ENCODE measurements at places on chromosomes 7 and 10. TPM values are rescaled to one million over a fixed set of nuclear protein-coding genes. Genes with fewer than 3 reads are reported as not detected.

Gene SHH
- total RNA-seq = not detected

Gene GIMAP4
- 408 TPM for total RNA-seq

Gene SLC18A2
- not detected for total RNA-seq

Gene CFTR
- total RNA-seq = not detected

Gene CPED1
- 2.3 TPM for total RNA-seq

Gene NOC3L
- total RNA-seq = 32.9 TPM

Gene GIMAP8
- total RNA-seq = 157 TPM

Gene WNT8B
- total RNA-seq = not detected

Gene FZD8
- 25.6 TPM for total RNA-seq

DNA sequence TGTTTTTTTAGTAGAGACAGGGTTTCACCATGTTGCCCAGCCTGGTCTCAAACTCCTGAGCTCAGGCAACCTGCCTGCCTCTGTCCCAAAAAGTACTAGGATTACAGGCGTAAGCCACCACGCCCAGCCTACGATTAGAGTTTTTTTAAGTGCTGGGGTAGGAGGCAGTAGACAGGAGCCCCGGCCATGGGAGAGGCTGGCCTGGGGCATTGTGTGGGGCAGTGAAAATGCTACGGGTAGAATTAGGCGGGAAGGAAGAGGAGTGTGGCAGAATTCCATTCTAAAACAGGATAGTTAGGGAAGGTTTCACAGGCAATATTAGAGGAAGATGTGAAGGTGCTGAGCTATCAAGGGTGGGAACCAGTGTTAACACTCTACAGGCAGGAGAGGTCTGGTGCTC is 31.3 kb upstream of the FXYD4 start:
- DNase-seq = no peak

DNA sequence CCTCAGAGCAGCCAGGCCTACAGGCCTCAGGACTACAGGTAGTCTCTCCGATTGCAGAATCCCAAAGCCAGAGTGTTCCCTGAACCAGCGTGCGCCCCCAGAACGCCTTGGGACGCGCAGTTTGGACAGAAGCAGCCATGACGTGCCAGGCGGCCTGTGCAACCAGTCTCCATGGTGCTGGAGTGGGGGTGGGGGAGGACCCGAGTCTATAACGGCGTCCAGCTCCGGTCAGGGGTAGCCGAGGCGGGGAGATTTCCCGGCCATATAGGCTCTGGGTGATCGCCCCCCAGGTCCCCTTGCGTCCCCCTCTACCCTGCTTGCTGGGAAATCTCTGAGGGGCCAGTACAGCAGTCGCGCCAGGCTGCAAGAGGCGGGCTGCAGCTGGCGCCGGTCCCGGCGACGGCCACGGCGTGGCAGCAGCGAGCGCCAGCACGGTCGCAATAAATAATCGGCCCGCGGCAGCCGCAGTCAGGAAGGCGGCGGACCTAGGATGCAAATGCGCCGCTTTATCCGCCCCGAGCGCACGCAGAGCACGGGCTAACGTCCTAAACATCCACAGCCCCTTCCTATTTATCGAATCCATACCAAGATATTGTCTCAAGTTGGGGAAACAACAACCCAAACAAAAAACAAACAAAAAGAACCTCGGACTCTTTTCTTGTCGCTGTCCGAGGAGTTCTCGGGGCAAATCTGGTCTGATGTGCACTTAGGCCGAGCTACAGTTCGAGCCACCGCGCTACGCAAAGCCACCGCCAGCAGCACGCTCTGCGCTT is 1.6 kb downstream of the HOXA3 start:
- peak; percentile 92 for DNase-seq

DNA sequence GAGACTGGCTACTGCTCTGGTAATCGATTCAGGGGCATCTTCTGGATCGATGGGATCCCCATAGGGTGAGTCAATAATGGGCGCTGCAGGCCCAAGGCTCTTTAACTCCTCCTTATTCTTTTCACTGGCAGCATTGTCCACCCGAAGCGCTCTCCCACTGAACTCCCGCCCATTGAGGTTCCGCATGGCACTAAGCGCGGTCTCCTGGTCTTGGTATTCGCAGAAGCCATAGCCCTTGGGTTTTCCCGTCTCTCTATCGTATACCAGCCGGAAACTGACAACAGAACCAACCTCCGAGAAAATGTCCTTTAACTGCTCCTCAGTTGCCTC is 285 bp downstream of the CSTF2T start:
- no peak for DNase-seq

GRCh38 chr7:140078392-140078791 is 15.6 kb upstream of the PARP12 start:
- no peak for DNase-seq

- no peak for DNase-seq
Measured at GRCh38 chr7:107232568-107233090, 63.8 kb downstream of the HBP1 start.

- DNase-seq = peak; percentile 42
Measured at GRCh38 chr7:29609162-29610037, 45.8 kb downstream of the PRR15 start.

GRCh38 chr10:58587676-58588075 is 75.0 kb downstream of the BICC1 start:
- DNase-seq = no peak

DNA sequence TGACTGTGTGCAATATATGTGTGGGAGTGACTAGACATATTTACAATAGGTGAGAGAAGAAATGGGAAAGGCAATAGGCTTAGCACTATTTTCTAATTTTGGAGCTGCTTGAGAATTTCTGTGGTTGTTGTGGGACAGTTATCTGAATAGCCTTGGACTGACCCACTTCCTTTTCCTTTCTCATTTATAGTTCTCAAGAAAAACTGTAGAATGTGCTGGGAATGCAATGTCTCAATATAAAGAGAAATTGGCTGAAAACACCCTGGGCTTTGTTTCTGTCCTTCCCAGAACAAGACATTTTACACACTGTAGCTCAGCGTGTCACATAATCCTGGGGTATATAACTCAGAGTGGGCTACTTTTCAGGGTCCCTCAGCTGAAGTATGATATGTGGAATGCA is 153.0 kb upstream of the RHOBTB1 start:
- no peak for DNase-seq

DNA sequence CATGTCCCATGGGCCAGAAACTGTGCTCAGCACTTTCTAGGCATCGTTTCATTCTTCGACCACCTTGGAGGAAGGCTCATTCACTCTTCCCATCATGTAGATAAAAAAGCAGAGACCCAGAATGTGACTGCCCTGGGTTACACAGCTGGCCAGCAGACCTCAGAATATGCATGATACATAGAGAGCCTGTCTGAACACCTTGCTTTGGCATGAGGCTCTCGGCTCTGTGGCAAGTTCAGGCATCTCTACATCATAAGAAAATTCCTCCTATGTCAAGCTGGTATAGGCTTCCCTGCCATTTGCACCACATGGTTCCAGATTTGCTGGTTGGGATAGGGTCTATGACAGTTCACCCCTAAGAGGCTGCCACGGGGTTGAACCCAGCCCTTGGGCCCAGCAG is 134.1 kb downstream of the CDH23 start:
- DNase-seq = no peak

- DNase-seq = peak; percentile 31
Measured at GRCh38 chr7:12031638-12032037, 179.5 kb upstream of the TMEM106B start.

- no peak for DNase-seq
Measured at GRCh38 chr7:25885057-25885576, 266.9 kb upstream of the NFE2L3 start.

GRCh38 chr7:151028131-151028947 is at the start of gene ABCB8:
Gene ABCB8, plus strand, starts transcription at chr7:151028450. Its CDS starts 66 bp downstream, at chr7:151028516.
- DNase-seq = peak; percentile 99

DNA sequence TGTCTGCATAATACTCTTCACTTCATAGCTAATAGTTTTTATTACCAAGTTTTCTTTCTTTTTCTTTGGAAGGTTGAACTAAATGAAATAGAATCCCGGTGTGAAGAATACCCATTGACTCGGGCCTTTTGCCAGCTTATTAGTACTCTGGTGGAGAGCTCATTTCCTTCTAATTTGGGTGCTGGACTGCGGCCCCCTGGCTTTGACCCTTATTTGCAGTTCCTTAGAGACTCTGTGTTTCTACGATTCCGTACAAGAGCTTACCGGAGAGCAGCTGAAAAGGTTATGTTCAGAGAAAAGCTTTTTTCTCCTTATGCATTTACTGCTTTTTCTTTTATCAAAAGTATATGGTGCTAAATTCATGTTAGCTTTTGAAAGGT is 40.2 kb downstream of the NUP205 start:
- no peak for DNase-seq

DNA sequence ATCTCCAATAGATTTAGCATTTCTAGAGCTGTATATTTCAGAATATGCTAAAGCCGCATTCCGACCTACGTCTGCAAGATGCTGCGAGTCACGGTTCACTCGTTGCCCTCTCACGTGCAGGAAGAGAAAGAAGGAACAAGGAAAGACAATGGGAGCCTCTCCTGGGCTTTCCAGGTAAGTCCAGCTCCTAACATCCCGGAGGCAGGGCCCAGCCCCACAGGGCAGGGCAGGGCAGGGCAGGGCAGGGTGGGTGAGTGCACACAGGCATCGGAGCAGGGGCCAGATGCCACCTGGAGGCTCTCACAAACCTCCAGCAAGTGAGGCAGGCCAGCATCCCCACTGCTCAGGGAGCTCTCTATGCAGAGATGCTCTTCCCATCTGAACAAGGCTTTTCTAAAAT is 50.8 kb downstream of the VOPP1 start:
- DNase-seq = no peak

DNA sequence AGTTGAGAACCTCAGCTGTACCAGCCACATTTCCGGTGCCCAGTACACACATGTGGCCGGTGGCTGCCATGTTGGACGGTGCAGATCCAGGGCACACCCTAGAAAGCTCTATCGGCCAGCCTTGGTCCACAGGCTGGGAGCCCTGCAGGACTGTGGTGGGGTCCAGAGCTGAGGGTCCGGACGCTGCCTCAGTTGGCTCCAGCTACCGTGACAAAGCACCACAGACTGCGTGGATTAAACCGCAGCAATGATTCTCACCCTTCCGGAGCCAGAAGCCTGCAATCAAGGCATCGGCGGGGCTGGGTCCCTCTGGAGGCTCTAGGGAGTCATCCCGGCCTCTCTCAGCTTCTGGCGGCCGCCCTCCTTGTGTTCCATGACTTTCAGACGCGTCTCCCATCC is 50.1 kb downstream of the PDGFA start:
- no peak for DNase-seq

DNA sequence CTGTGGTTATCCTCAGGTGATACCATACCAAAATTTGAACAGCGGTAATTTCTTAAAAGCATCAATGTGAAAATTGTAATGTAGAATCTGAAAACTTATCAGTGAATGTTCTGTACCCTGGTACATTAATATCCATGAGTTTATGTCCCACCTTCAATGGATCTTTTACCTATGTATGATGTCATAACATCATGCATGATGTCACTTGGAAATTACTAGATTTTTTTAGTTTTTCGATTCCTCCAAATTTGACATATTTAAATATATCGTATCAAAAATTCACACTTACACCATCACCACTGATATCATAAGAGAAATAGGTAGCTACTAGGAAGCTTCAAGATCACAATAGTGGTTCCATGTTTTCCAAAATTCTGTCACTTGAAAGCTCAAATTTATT is 95.0 kb upstream of the AKR1E2 start:
- no peak for DNase-seq

DNA sequence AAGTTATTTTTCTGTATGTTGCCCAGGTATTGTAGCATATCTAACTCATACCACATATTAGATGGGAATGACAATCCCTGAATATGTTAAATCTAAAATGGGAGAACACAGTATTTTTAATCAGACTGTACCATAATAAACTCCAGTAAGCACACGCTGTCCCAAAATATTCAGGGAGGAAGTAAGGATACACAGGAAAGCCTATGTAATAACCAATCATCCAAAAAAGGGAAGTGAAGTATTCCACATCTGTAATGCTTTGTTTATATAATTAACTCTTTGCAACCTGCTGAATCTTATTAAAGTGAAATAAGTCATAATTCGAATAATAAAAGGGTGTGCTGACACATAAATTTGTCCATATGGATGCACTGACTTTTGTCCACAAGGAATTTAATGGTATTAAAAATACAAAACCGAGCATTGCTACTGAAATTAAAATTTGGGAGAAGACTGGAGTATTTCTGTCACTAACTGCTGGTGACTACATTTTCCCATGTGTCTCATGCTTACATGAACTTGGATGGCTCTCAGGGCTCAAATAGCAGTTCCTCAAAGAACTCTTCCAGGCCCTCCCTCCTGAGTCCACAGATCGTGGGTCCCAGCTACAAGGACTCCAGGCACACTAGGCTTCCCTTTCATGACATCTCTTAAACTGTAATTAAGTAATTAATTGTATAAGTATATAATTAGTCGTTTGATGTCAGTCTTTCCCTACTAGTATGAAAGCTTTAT is 120.6 kb downstream of the NEBL start:
- no peak for DNase-seq

DNA sequence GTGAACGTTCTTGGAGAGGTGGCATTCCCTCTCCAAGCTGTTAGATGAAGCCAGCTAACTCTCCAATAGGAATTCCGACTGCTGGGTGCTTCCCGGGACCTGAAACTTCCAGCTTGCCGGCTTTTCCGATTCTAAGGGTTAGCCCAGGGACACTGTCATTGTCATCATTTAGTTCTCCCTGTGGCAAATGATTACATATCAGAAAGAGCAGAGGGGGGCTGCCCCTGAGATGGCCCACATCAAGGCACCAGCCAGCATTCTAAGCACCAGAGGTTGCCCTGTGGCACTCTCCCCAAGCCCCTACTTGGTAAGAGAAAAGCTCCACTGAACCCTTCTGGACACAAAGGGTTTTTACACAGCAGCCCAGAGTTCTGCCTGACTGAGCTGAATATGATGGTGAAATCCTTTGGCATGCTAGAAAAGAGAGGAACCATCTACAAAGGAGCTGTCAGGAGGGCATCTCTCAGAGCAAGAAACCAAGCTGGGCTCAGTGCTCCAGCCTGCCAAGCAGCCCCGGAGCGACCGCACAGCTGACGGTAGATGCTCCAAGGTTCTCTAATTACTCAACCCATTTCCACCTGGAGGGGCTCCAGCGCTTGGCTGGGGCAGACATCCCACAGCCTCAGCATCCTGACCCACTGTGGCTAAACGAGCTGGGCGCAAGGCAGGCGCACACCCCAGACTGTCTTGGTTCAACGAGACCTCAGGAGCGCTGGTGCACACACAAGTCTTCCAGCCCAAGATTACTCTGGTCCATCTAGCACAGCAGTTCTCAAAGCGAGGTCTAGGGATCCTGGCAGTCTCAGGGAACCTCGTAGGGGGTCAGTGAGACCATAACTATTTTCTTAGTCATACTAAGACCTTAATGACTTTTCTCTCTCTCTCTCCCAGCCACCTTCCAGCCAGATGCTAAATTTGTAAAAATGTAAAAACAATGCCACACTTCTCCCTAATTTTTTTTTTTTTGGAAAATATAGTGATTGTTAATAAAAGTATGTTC is 160.5 kb downstream of the GFRA1 start:
- no peak for DNase-seq

DNA sequence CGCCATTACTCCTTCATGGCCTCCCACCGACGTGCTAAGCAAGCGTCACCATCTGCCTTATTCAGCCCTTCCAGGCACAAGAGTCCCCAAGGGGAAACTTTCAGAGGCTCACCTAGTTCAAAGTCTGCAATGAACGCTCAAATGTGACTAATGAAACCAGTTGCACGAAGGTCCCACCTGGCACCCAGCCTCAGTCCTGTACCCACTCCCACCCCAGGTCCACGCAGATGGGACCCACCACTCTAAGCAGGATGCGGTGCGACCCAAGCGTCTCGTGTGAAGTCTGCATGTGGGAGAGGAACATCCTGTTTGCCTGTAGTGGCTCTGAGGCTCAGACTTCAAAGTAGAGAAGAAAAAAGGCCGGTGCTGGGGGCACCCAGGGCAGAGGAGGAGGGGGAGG is 40.3 kb downstream of the RGS10 start:
- no peak for DNase-seq
